Fibroblast of skin of left biceps (primary cell): ENCODE measurements at places on chromosomes 1 and 21.

GRCh38 chr1:28510273-28510969, 4.6 kb downstream of the RCC1 start:
- DNase-seq = no peak

- no peak for DNase-seq
These were observed 8.5 kb downstream of the SSR2 start for GRCh38 chr1:156012051-156012817.

GRCh38 chr1:76289692-76290091, 215.1 kb downstream of the ST6GALNAC3 start:
- DNase-seq = no peak

DNA sequence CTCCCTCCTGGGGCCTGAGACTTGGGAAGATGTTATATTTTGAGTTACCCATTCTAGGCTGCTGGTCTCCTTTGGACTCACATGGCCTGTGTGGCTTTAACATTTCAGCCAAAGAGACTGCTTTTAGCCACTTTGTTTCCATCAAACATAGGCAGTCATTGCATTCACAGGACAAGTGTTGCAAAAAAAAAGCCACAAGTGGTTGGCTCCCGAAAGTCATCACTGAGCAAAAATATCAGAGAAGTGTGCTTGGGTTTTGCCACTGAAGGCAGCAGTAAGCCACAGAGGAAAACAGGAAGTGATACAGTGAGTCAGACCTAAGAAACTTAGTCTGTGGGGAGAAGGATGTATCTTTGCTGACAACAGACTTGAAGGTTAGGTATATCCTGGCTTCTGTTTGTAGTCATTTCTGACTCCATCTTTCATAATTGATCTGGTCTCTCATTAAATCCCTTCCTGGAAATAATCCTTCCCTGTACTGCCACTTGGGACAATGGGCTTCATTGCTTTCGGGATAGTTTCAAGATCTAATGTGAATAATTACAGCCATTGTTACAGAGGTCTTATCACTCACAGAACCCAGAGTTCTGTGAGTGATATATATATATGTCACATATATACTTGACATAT, 80.9 kb downstream of the COLGALT2 start:
- DNase-seq = peak; percentile 50

DNA sequence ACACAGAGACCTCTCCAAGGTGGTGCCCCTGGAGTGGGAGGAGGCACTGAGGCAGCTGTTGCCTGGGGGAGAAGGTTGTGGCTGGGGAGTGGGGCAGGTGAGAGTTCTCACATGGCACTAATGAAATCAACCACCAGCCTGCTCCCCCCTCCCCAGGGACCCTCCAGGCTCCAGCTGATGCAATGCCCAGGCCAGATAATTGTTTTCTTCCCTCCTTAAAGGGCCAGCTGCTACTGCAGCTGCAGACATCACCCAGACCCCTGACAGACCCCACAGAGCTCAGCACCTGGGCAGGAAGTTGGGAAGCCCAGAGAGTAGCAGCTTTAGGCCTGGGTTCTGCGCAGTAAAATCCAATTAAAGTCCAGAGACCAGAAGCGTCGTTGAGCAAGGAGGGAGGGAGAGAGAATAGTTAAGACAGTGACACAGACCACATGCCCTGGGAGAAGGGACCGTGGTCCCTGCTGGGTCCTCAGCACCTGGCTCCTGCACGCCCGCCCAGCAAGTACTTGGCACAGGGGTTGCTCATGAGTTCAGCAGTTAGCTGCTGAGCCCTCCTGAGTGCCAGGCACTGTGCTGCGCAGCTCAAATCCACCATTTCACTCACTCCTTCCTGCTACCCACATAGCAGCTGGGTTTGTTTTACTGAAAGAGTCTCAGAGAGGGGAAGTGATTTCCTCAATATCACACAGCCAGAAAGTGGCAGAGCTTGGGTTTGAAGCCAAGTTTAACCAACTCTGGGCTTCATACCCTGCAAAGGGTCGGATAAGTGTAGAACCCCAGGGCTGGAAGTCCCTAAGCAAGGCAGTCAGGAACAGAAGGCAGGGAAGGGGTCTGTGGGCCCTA, 1.9 kb downstream of the RIMS3 start:
- DNase-seq = no peak

DNA sequence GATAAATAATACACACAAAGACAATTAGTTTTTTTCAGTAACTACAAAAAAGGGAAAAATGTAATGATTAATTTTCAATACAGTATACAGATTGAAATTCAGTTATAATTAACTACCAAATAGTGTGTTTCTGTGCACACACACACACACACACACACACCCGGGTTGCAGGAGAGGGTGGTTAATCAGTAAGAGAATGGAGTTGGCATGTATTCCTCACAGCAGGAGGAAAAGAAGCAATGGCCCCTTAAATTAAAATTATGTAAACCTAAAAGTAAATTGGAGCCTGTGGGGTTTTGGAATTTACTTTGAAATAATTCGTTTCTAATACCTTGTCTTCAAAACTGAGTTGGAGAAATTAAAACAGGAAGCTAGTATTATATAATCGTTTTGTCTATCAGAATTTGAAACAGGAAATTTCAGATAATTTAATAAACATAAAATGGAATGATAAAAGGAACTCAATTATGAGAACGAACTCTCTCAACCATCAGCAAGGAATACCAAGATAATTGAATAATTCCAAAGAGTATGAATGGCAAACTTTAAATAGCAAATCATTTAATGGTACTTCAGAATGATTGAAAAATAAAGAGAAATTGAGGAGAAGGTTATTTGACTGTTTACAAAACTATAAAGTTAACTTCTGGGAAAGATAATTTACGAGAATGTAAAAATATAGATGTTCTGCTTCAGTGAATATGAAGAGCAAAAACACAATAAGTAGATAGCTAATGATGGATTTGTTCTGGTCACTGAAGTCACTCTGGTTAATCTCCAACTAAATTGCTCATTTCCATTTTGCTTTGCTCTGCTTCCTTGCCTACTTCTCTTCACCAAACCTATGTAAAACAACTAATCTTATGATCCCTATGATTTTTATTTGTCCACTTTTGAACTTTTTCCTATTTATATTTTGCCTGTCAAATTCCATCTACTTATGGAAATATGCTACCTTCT, 547.9 kb upstream of the ZP4 start:
- DNase-seq = no peak

GRCh38 chr21:43755820-43756594, 20.1 kb downstream of the CSTB start:
- DNase-seq = no peak

- DNase-seq = peak; percentile 1
These were observed 28.1 kb upstream of the AK4 start for GRCh38 chr1:65119951-65120350.

- peak; percentile 70 for DNase-seq
These were observed 110.8 kb upstream of the RUNX1 start for GRCh38 chr21:35159881-35160280.

- DNase-seq = no peak
These were observed 26.3 kb downstream of the ADAM30 start for GRCh38 chr1:119869995-119870394.

DNA sequence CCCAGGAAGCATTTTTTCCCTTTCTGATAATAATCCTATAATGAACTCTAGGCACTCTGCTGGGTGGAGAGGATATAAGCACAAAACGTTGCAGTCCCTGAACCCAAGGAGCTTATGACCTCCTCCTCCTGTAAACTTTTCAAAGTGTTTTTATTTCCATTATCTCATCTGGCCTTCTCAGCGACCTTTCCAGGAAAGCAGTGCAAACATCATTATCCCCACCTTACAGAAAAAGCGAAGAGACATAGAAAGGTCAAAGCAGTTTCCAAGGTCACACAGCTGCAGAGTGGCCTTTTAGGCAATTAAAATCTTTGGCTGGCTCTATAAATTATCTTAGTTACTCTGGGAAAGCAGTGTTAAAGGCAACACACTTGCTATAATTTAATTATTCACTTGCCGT, 63.8 kb downstream of the OLFML3 start:
- no peak for DNase-seq
